ENCODE measurements at places on chromosomes 2 and 18. TPM values are rescaled to one million over a fixed set of nuclear protein-coding genes. Genes with fewer than 3 reads are reported as not detected.
A peak's percentile ranks its signal among the peaks of the same experiment; 100 is the strongest.

GRCh38 chr2:230906471-230907230, 18.4 kb downstream of the GPR55 start:
- DNase-seq: no peak

DNA sequence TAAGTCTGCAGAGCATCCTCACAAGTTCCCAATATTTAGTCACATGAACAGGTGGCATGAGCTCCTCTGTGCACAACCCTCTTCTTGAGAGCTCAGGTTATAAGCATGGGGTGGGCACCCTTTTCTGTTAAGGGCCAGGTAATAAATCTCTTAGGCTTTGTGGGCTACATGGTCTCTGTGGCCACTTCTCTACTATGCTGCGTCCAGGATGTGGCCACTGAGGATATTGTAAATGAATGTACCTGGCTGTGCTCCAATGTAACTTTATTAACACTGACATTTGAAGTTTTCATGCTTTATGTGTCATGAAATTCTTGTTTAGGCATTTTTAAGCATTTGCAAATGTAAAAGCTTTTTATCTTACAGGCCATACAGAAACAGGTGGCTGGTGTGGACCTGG, 116.8 kb upstream of the ST6GAL2 start:
- DNase-seq: no peak

GPC1 gene
- total RNA-seq: 103 TPM

DNA sequence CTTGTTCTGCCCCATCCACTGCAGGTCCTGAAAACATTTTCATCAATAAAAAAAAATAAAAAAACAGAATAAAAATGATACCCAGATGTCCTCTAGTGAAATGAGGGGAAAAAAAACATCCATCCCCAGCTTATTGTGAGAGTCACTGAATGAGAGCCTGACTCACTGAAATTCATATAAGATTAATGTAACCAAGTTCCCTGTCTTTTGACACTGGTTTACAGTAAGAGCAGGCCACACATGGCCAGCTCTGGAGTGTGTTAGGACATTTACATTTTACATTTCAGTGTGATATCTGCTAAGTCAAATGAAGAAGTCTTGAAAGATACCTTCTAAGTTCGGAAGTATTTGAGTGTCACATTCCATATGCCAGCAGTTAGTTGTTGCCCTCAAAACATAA, 21.1 kb upstream of the IL18R1 start:
- no peak for DNase-seq

- DNase-seq: no peak
These were observed 26.7 kb downstream of the LPIN1 start for GRCh38 chr2:11773111-11773510.

DNAJC5G gene
- not detected for total RNA-seq

GRCh38 chr2:112519506-112519905, 22.8 kb upstream of the POLR1B start:
- DNase-seq: no peak

GRCh38 chr2:16908656-16909055, 243.0 kb upstream of the CYRIA start:
- DNase-seq: peak; percentile 93

SLC5A7 gene
- total RNA-seq: not detected

UCN gene
- 0.51 TPM for total RNA-seq

DNA sequence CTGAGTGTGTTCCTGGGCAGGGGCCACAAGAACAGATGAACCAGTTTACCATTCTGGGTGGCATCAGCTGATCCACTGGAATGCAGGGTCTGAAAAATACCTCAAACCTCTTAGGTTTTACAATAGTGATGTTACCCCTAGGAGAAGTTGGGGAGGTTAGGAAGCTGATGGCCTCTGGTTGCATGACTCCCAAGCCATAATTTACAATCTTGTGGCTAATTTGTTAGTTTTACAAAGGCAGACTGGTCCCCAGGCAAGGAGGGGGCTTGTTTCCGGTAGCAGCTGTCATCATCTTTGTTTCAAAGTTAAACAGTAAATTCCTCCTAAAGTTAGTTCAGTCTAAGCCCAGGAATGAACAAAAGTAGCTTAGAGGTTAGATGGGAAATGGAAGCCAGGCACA, 113.8 kb upstream of the SLC38A11 start:
- DNase-seq: no peak

POMC gene
- total RNA-seq: 0.64 TPM

GRCh38 chr2:141399270-141399669, 731.5 kb downstream of the LRP1B start:
- peak; percentile 3 for DNase-seq

GRCh38 chr18:78073275-78073674, 823.6 kb downstream of the GALR1 start:
- DNase-seq: peak; percentile 7

SLC11A1 gene
- 0.51 TPM for total RNA-seq

PAX8 gene
- not detected for total RNA-seq

- no peak for DNase-seq
These were observed 20.3 kb downstream of the MYO1B start for GRCh38 chr2:191265311-191266170.

DNA sequence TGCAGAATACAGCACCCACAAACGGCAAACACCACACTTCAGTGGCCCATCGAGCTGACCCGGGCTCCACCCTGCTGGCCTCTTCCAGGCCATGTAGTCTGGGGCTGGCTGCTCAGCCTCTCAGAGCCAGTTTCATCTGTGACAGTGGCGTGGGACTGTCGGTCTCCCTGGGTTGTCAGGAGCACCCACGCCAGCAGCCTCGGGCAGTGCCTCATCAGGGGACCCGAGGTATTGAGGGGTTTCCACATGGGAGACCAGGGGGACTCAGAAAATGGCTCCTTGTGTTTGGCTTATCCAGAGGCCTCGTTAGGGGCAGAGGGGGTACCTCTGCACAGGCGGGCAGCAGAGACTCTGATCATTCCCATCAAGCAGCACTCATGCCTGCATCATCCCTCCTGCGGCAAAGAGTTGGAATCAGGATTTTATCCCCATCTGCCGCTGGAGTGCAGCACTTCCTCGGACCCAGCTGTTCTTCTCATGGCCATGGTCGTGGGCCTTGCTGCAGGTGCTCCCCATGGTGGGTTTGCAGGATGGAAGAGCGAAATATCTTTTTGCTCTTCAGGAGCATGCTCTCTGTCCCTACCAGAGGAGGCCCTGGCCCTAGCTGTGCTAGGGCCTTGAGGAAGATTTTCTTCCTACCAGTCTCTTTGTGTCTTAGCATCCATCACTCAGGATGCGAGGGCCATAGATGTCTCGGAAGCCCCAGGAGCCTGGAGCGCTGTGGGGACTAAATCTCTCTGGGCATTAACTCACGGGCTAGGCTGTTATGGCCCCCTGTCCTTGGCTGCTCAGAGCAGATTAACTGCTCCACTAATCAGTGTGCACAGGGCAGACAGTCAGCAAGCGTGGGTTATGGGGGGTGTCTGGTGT, 100.8 kb downstream of the CLIP4 start:
- DNase-seq: no peak

DNA sequence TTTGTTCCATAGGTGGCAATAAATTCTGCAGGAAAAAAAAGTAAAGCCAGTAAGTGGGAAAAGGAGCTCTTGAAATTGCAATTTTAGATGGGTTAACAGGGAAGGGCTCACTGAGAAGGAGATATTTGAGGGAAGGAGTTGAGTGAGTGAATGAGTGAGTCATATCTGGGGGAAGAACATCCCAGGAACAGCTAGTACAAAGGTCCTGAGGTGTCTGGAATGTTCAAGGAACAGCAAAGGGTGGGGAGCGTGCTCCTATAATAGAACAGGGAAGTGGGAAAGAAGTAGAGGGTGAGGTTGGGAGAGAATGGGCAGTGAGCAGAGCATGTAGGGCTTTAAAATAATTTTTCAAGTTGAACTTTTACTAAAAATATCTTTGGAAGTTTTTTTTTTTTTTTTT, 68.0 kb upstream of the PSME4 start:
- peak; percentile 68 for DNase-seq

DNA sequence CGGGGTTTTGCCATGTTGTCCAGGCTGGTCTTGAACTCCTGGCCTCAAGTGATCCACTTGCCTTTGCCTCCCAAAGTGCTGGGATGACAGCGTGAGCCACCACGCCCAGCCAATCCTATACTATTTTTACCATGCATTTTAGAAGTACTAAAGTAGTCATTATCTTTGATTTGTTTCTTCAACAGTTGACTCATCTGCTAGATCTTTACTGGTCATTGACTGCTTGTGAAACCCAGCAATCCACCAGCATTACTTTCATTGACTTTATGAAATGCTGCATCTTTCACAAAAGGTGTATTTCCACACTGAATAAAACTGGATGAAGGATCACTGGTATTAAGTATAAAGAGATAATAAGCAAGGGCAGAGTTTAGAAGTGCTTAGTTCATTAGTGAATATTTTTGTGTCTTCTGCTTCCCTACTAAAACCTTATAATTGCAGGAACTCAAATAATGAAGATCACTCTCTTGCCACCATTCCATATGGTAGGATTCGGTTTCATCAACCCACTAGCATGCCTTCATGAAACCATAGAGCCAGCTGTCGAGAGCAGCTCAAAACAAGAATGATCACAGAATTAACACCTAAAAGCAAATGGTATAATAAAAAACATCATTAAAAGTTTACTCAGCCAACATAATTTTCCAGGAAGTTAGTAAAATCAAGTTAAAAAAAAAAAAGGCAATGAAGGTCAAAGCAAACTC, 33.1 kb downstream of the IRS1 start:
- DNase-seq: peak; percentile 38

DNA sequence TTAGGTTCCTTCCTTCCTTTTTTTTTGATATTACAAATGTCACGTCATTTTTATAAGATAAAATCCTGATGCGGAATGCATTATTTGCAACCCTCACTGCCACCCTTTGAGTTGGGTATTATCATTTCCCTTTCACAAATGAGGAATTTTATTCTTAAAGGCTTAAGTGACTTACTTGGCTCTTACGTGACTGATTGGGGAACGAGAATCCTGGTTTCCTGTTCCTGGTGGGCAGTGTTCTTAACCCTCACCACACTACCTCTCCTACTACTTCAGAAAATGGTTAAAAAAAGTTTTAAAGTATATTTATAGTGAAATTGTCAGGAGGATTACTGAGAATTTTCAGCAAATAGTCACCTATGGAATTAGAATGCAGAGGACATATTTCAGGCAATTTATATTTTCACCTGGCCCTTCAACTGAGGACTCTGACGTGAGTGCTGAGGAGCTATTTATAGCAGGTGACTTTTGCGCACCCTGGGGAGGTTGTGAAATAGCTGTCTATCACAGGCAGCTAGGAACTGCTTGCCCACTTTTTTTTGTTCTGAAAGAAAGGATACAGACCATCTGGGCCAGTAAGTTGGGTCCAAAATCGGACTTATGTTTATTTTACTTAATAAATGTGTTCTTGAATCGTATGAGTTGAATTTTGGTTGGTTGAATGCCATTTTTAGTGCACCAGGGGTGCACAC, 18.7 kb upstream of the RASGRP3 start:
- DNase-seq: no peak

PMAIP1 gene
- 12.1 TPM for total RNA-seq

DNA sequence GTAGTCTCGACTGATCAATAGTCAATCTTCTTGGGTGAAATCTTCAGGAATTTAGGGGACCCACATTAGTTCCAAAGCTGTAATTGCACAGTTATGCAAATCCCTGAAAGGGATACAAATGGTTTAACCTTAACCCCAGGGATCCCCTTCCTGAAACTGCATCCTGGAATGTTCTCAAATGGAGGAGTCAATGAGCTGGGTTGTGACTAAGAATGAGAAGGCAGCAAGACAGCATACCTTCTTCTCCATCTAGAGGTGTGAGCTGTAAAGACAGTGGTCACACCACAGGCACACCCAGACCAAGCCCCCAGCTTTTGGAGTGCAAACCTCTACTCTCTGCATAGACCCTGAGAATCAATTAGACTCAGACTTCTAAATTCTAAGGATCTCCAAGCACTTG, 164.7 kb upstream of the MEIS1 start:
- DNase-seq: peak; percentile 45

- DNase-seq: peak; percentile 10
These were observed 21.5 kb upstream of the IL18RAP start for GRCh38 chr2:102401456-102401855.

DNA sequence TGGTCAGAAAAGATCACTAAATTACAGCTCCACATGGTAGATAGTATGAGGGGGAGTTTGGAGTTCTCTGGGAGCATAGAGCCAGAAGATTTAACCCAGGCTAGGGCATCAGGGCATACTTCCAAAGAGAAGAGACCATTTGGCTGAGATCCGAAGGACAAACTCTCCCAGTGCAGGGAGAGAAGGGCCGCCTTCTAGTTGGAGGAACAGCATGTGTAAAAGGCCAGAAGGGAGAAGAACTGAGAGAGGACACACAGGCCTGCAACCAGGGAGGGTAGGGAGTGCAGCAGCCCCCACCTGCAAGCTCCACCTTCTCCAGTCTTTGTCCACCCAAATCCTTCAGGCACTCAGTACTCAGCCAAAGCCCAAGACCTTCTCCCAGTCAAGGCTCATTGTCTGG, 182.0 kb downstream of the GFPT1 start:
- no peak for DNase-seq

UGT1A4 gene
- total RNA-seq: 2.9 TPM

DNA sequence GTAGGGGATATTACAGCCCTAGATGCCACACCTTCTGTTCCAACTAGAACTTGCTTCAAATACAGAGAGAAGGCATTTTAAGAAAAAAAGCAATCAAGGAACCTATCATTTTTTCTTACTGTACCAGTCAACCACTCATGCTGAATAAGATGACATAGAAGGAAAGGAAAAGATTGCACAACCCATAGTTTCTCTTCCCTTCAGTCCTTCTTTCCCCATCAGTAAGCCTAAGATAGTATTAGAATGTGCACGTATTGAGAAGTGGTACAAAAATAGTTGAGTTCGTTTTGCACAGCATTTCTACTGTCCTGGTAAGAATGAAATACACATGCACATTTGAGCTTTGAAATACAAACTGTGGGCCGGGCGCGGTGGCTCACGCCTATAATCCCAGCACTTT, 27.0 kb upstream of the HK2 start:
- no peak for DNase-seq

GRCh38 chr2:57218206-57218605, 828.4 kb upstream of the VRK2 start:
- DNase-seq: no peak

- DNase-seq: peak; percentile 98
These were observed 78.3 kb upstream of the CRIM1 start for GRCh38 chr2:36277146-36277808.

- DNase-seq: no peak
These were observed 207.8 kb downstream of the ACKR3 start for GRCh38 chr2:236777408-236777807.

LYPD6 gene
- 0.26 TPM for total RNA-seq

- no peak for DNase-seq
These were observed 233.4 kb downstream of the DYSF start for GRCh38 chr2:71686781-71687180.

Measured in bronchial epithelial cell (primary cell).